ENCODE measurements at places on chromosomes 2 and 18.

- no peak for DNase-seq
Measured at GRCh38 chr2:207762146-207762545, 7.6 kb downstream of the FZD5 start.

DNA sequence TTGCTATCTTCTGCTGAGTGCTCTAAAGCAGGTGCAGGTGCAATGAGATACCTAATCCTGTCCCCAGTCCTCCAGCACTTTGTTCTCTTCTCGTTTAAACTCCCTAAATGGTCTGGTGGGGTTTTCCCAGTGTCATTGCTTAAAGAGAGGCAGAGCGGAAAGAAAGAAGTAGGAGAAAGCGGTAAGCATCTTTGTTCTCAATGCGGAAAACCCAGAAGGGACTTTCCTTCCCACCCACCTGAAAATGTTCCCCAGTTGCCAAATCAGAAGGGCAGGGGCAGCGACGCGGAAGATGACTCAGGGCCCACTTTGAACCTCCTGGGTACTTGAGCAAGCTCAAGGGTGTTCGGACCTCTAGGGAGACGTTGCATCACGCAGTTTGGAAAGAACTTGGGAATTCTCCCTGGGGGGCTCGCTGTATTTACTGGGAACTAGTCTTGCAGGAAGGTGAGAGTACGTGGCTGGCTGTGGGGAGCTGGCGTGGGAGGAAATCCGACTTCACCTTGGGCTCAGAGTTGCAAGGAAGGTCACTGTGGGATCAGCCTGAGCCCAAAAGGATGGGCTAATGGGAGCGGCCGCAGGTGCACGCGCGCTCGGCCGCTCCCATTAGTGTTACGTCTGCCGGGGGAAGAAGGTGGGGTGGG is 589 bp upstream of the SGPP2 start:
- peak; percentile 38 for DNase-seq

DNA sequence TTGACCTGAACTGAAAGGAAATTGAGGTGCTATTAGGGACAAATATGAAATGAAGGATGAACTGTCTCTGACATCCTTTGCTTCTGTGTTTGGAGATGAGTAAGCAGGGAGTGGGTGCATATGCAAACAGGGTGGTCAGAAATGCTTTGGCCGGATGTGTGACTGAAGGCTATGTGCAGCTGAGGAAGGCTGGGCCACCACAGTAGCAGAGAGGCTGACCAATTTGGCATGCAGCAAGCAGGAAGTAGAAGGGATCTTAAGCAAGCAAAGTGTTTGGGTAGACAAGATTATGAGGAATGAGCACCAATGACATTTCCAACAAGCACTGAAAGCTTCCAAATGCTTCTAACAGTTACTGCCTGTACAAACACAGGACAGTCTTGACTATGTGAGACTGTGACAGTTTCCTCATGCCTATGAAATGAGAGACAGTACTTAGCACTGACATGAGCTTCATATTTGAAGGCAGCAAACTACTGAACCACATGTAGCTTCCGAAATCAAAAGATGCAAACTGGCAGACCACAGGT is 3.3 kb upstream of the ACTR3 start:
- no peak for DNase-seq

DNA sequence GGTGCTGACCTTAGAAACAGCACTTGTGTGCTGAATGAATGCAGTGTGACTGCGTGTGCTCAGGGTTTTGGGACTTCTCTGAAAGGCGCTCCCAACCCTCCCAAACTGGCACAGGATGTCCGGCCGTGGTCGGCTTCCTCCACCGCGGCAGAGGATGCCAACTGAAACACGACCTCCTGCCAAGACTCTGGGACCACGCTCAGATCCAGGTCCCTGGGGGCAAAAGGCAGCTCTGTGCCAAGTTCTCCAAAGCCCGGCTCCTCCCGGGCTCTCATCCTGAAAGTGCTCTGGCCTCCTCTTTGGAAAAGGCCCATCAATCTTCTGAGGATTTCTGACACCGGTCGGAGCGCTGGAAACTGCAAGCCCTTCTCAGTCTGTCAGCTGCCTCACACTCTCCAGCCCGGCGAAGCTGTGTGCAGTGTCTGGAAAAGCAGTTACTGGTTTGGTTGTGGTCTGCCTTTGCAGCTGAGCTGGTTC is 32.3 kb upstream of the ZBTB7C start:
- DNase-seq, result no peak

GRCh38 chr2:119475857-119476244 is 44.2 kb downstream of the TMEM37 start:
- DNase-seq, result no peak

- no peak for DNase-seq
Measured at GRCh38 chr2:155372969-155373368, 674.5 kb downstream of the KCNJ3 start.

DNA sequence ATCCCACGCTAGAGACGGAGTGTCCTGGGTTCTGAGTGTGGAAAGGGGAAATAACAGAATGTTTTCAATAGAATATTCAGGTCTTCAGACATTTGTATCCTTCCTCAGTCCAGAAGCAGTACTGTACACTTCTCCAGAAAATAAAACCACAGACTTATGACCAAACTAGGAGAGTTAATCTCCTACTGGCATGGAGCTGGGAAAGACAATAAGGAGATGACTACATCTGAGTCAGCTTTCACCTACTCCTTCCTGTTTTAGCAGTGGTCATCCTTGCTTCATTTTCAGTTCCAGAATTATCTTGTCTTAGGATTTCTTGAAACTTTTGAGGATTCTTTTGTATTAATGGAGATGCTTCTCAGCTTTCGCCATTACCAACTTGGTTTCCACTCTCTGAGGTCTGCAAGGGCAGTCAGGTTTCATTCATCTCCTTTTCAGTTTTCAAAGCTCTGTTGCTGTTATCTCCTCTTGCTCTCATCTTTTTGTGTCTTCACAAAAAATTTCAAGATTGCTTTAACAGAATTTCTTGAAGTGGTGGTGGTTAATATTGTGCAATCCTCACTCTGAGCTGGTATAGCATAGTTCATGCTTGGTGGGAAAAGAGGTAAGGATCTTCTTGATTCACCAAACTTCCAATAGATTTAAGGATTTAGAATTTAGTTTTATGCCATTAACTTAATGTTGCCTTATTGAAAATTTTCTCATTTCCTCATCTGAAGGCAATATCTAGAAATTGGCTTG is 23.7 kb upstream of the NR4A2 start:
- DNase-seq, result no peak

- no peak for DNase-seq
Measured at GRCh38 chr2:69514406-69514805, 77.2 kb upstream of the NFU1 start.

GRCh38 chr2:231604685-231605606 is 12.3 kb downstream of the TEX44 start:
- DNase-seq, result peak; percentile 98

GRCh38 chr18:6773777-6774176 is 44.3 kb downstream of the ARHGAP28 start:
- DNase-seq, result no peak

DNA sequence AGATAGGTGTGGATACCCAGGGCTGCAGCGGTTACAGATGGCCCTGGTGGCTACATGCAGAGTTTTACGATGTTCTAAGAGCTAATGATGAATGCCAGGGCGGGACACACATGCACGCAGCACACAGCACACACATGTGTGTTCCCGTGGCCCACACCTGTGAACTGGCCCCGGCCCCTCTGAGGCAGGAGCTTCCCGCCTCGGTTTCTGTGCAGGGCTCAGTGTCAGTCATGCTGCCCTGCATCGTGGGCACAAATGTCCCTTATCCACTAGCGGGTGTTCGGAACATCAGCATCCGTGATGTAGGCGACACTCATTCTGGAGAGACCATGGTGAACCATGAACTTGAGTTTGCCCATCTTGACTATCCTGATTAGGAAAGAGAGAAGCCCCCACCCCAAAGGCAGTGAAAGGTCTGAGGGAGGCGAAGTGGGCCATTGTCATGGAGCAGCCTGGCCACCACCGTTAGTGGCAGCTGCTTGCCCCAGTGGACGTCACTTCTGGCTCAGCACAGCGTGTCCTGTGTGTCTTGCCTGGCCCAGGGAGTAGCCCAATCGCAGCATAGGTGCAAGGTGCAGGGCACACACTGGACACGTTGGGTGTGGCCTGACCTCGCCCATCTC is 43.8 kb downstream of the DCDC2C start:
- DNase-seq, result no peak

DNA sequence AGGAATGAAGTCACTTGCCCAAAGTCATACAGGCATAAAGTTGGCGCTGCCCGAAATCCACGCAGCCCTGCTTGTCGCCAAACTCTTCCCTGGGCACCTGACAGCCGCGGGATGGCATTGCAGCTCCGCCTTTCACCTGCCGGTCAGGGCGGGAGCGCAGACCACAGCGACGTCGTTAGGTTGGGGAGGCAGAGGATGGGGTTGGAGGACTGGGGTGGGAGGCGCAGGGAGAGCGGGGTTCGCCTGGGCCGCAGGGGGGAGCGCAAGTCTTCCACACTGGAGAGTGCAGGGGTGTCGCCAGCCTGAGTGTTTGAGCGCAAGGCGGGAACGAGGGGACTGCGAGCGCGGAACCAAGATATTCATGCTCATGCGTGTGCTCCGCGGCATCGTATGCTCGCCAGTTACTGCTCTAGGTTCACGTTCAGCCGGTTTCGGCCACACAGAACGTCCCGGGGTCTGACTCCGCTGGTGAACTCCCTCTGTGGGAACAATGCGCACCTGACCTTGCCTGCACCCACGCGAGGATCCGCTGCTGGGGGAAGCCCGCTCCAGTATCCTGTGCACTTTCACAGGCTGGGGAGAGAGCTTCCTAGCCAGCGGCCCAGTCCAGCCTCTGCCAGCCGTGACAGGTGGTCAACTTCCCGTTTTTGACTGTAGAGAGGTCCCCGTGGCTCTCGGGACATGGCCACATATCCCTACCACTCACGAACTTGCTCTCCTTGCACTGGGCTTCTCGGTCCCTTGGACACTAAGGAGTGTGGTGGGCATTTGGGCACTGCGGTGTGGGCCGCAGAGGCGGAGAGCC is 767 bp upstream of the NPPC start:
- DNase-seq, result no peak

DNA sequence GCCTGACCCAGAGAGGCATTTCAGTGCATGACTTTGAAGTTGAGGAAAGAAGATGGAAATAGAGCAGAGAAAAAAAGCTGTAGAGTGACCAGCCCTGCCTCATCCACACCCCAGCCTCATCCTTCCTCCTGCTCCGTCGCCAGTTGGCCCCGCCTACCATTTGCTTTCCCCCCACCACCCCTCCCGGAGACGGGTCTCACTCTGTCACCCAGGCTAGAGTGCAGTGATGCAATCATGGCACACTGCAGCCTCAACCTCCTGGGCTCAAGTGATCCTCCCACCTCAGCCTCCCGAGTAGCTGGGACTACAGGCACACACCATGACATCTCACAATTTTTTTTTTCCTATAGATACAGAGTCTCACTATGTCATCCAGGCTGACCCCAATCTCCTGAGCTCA is 200.8 kb downstream of the EPHA4 start:
- DNase-seq, result no peak

GRCh38 chr18:6885992-6886796 is 156.7 kb downstream of the ARHGAP28 start:
- DNase-seq, result no peak

- DNase-seq, result no peak
Measured at GRCh38 chr18:23133860-23134779, 1.2 kb upstream of the CABLES1 start.

- no peak for DNase-seq
Measured at GRCh38 chr18:48202006-48202348, 207.2 kb downstream of the ZBTB7C start.

- no peak for DNase-seq
Measured at GRCh38 chr2:118065921-118066511, 22.3 kb upstream of the INSIG2 start.

GRCh38 chr2:235026649-235027557 is 75.1 kb downstream of the SH3BP4 start:
- DNase-seq, result no peak

GRCh38 chr2:233438573-233439147 is 84.4 kb downstream of the DGKD start:
- DNase-seq, result no peak

- no peak for DNase-seq
Measured at GRCh38 chr2:120225549-120226065, 2.4 kb upstream of the TMEM185B start.

DNA sequence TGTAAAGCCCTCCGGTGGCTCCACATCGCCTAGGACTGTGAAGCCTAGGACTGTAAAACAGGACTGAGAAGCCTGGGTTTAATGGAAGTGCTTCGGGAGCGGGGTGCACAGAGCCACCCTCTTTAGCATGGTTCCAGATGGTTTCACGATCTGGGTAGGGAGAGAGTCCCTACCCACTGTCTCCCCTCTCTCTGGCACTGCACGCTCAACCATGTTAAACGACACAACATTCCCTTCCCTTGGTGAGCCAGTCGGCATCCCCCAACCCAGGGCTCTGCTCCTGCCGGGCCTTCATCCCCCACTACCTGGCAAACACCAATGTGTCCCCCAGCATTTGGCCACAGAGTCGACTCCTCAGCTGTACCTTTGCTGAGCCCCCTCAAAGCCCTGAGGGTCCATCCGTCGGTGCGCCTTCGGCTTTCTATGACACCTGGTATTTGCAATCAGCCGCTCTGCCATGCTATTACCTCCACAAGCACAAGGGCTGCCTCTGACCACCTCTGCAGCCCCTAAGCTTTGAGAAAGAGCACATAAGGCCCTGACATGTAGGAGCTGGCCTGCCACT is 1.1 kb downstream of the COPS9 start:
- DNase-seq, result no peak

DNA sequence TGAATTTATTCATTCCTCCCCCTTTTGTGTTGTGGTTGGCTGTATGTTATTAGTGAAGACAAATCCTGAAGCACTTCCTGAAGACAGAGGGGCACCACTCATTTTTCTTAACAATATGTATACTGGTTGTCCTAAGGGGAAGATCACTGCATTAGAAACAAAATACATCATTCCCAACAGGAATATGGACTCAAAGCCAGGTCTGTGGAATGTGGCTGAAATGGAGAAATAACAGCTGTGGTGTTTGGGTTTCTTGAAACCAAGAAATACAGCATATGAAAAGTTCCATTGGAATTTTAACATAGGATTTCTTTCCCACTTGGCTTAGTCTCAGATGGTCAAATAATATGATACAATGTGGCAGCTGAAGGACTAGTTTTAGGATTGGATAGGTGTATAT is 267.6 kb downstream of the KCNE4 start:
- no peak for DNase-seq

GRCh38 chr2:196409376-196409775 is 230.1 kb upstream of the CCDC150 start:
- no peak for DNase-seq

DNA sequence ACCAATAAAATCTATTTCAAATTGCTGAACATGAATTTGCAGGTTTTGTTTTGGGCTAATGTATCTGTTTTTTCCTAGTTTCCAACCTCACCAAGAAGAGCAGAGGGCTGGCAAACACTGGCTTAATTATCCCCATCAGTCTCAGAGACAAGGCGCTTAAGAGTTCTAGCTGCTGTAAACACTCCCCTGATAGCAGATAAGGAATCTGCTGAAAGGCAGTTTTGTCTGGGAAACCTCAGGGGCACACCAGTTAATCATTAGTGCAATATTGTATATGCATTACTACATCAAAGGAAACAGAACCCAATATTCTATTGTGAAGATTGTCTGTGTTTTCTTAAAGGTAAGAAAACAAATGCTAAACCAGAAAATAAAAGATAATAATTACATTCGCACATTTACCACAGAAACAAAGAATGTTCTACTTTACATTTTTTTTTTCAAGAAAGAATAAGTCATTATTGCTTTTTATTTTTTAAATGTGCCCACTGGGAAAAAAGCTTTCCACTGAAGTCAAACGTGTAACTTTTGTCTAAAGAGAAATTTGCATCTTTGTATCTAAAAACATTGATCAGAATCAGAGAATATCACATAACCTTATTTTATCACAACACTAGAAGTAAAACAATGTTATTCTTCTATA is 179.1 kb downstream of the ERBB4 start:
- no peak for DNase-seq

GRCh38 chr18:2096551-2096950 is 474.8 kb downstream of the METTL4 start:
- DNase-seq, result no peak
